ENCODE measurements at places on chromosomes 2 and 18. TPM values are rescaled to one million over a fixed set of nuclear protein-coding genes. Genes with fewer than 3 reads are reported as not detected.

- DNase-seq = no peak
Observed at GRCh38 chr2:18050001-18050400, 171.5 kb downstream of the KCNS3 start.

DNA sequence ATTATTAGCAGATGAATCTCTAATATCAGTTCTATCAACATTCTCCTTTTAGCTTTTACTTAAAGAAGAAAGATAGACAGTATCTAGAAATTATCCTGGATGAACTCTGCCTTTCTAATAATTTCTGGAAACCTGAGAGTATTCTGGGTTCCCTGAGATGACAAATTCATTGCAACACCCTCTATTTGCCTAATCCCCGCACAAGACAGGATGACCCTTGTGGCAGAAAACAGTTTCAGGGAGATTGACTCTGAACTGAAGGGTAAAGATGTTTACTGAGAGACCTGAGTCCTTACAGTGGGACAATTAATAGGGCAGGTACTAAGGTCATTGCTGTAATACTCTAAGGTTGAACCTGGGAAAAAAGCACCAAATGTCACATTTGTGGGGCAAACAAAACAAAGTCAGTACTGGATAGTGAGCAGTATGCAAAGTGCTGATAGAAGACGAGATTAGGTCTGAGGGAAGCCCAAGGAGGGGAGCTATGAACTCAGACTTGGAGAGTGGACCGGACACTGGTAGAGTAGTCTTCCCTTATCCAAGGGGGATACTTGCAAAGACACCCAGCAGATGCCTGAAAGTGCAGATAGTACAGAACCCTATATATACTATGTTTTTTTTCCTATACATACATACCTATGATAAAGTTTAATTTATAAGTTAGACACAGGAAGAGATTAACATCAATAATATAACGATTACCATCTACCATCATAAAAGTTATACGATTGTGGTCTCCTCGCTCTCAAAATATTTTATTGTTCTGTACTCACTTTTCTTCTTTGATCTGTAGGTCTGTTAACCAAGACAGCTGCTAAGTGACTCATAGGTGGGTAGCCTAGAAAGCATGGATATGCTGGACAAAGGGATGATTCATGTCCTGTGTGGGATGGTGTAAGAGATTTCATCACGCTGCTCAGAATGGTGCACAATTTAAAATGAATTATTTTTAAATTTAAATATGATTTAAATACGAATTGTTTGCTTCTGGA, 148.3 kb upstream of the KLHL14 start:
- peak; percentile 92 for DNase-seq

- DNase-seq = peak; percentile 27
Observed at GRCh38 chr2:188291142-188291616, 495 bp upstream of the GULP1 start.

DNA sequence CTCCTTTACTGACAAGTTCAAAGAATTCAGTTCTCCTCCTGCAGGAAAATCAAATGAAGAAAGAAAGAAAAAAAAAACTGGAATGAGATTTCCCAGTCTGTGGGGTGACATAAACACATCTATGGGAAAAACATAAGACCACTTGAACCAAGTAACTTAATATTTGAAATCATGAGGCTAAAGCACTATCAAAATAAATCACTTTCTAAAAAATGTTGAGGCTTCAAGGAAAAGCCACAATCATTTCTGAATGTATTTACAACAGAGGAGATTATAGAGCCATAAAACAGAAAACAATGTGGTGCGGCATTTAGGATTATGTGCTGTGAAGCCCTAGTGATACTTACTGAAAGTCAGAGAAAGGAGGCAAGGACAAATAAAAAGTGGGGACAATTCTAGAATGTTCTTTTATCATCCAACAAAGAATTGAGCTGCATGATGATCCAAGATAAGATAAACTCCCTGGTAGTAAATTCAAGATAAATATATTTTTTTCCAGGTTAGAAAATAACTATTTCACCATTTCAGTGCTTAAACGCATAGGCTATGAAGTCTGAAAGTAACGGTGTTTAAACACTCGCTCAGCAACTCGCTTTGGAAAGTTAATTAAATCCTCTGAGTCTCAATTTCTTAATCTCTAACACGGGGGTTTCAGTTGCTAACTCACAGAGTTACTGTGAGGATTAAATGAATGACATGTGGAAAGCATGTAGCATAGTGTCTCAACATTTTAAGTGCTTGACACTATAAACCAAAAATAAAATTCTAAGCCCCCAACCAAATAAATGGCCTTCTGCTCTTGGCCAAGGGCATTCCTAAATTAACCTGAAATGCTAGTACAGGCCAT, 288.5 kb downstream of the AGPS start:
- no peak for DNase-seq

DNA sequence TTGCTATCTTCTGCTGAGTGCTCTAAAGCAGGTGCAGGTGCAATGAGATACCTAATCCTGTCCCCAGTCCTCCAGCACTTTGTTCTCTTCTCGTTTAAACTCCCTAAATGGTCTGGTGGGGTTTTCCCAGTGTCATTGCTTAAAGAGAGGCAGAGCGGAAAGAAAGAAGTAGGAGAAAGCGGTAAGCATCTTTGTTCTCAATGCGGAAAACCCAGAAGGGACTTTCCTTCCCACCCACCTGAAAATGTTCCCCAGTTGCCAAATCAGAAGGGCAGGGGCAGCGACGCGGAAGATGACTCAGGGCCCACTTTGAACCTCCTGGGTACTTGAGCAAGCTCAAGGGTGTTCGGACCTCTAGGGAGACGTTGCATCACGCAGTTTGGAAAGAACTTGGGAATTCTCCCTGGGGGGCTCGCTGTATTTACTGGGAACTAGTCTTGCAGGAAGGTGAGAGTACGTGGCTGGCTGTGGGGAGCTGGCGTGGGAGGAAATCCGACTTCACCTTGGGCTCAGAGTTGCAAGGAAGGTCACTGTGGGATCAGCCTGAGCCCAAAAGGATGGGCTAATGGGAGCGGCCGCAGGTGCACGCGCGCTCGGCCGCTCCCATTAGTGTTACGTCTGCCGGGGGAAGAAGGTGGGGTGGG, 589 bp upstream of the SGPP2 start:
- DNase-seq = peak; percentile 96

- DNase-seq = no peak
Observed at GRCh38 chr2:134900151-134900550, 18.5 kb upstream of the CCNT2 start.

- DNase-seq = no peak
Observed at GRCh38 chr18:2096551-2096950, 474.8 kb downstream of the METTL4 start.

GRCh38 chr2:173210270-173211196, 134.9 kb downstream of the MAP3K20 start:
- peak; percentile 80 for DNase-seq

DNA sequence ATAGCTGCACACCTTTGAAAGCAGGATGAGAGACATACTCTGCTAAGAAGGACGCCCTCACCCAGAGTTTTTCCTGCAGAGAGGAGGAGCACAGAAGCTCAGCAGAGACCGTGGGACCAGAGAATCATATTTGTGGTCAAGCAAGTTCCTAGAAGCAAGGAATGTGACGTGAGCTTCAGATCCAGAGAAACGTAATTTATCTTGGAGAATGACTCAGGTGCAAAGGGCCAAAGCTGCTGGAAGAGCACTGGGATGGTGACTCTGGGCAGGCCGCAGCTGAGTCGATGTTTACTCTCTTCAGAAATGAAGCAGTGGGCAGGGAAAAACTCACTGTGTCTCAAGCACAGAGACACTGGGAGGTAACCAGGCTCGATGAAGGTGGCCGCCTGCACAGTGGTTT, 50.1 kb upstream of the IGFBP2 start:
- no peak for DNase-seq

DNA sequence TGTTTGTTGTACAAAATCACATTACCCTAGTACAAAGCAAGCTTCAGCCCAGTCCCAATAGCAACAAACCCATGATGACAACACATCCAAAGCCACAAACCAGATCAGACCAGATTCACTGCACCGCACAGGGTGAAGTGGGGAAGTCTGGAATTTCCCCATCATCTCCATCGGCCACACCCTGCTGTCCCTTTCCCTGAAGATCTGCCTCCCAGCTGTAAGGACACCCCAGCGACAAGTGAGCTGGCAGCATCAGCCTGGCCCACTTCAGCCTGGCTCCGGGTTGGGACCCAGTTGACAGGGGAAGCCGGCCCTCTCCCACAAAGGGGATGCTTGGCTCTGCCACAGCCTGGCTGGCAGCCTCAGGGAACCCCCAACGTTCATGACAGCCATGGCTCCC, 207.6 kb downstream of the MGAT5 start:
- DNase-seq = no peak

DNA sequence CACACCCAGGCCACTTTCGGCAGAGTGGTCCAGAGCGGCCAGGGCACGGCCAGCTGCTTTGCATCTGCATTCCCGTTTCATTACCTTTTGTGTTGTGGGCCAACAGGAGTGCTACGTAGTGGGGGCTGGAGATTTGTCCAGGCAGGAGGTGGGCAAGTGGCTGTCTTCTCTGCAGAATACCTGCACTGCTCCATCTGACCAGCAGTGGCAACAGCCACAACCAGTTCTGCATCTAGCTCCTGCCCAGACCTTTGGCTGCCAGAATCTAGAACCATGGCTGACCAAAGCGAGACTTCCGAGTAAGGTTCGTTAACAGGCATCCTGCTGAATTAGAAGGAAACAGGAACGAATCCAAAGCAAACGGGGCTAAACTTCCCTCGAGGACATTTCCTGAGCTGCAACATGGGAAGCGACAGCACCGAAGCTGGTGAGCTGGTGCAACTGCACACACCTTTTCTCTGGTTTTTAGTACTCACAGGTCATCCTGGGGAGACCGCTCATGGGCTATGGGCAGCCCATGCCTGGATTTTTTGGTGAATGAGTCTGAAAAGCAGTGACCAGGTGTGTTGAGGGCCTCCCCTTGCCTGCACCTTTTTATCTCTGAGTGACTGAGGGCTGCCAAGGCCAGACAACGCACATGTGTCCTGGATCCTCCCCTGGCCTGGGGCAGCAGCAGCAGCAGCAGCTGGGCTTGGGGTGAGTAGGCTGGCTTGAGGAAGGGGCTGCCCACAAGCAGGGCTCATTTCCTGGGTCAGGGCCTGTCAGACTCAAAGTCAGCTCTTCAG, 10.5 kb downstream of the GDF7 start:
- DNase-seq = no peak

- DNase-seq = no peak
Observed at GRCh38 chr2:165815299-165816141, 21.5 kb upstream of the GALNT3 start.

GRCh38 chr2:210203147-210203546, 22.1 kb downstream of the ACADL start:
- DNase-seq = no peak

DNA sequence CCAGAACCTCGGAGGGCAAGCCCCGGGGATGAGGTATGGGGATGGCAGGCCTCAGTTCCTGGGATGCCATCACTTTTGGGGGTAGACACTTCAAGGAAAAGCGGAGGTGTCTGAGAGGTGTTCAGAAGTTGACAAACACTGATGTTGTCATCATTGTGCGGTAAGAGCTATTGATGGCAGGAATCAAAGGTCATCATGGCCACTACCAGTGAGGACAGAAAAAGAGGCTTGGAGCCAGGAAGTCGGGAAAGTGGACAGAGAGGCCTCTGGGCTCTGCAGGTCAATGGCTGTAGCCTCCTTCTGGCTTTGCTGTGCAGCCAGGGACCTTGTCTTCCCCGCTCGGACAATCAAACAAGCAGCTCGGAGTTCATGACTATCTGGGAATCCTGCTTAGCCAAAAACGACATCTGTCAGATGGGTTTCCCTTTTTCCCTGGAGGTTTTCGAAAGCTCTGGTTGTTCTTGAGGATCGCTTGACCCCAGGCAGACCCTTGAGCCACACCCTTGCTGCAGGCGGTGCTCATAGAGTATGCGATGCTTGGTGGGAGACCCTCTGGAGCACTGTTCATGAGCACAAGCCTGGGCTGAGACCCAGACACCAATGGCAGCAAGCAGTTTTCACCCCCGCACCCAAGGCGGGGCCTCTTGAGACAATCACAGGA, 19.4 kb downstream of the ACKR3 start:
- DNase-seq = no peak

DNA sequence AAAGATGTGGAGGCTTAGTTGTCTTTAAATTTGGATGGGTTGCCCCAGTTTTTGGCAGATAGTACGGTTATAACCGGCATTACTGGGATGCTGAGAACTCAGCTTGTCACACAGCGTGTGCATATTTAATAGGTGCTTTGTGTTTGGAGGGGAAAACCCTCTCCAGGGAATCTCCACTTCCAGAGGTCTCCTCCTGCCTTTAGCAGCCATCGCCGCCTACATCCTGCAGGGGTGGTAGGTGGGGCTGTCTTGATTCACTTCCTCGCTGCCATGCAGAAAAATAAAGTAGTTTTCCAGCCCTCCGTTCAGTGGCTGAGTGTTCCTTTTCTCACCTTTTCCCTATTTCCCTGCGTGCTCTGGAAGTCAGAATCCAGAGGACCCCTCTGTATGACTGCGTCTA, 76.4 kb downstream of the ITGB1BP1 start:
- DNase-seq = no peak

GRCh38 chr2:168816369-168816768, 13.9 kb downstream of the NOSTRIN start:
- peak; percentile 73 for DNase-seq

- DNase-seq = no peak
Observed at GRCh38 chr2:156841321-156841720, 405.1 kb downstream of the GPD2 start.

DNA sequence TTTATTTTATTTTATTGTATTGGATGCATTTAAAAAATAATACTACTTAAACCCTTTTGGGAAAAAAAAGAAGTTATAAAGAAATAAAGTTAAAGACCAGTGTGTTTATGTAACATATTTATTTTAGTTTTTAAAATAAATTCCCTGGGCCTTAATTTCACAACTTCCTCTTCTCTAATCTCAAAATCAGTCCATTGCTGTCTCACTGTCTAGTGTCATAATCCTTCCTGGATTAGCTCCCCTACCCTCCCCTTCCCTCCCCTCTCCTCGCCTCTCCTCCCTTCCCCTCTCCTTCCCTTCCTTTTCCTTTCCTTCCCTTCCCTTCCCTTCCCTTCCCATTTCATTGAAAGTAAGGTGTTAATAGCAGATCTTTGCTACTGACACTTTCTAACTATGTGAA, 40.3 kb upstream of the ZEB2 start:
- no peak for DNase-seq

DNA sequence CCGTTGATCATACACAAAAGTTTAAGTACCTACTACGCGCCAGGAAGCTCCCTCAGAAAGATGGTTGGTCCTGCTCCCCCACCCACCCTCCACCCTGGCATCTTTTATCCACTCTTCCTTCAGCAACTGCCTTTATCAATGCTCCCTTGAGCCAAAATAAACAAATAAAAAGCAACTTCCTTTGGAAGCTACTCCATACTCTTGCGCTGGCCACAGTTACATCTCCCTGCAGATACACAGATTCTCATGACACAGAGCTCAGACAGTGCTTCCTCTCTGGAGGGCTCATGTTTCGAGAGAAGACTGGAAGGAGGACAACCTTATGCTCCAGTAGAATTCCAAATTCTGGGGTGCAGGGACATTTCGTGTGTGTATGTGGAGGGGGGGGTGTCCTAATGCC, 3.8 kb upstream of the STEAP3 start:
- no peak for DNase-seq

The IL1B gene
- total RNA-seq = 0.65 TPM

The ACMSD gene
- total RNA-seq = 0.29 TPM

The BBS5 gene
- total RNA-seq = 3.6 TPM

The CRYGD gene
- total RNA-seq = not detected

The SNX17 gene
- total RNA-seq = 64.6 TPM

Data from epithelial cell of proximal tubule (primary cell).